ENCODE measurements at places on chromosomes 3 and 15.

GRCh38 chr15:40766906-40767837 is 2.6 kb upstream of the C15orf62 start:
- DNase-seq, result no peak

GRCh38 chr3:2512881-2513280 is 414.2 kb downstream of the CNTN4 start:
- DNase-seq, result peak; percentile 6

DNA sequence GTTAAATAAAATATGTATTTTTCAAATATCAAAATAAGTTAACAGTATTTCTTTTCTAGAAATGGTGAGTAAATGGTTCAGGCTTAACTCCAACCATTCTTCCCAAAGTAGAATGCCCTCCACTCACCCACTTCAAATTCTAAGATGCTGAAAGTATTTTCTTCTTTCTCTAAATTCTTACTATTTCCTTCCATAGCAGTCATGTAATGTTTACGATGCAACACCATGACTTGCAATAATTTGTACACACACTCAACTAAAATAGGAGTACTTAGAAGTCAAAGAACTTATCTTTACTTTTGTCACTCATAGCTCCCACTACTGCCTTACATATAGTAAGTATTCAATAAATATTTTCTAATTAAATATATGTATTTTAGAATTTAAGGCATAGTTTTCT is 65.0 kb downstream of the AQR start:
- DNase-seq, result no peak

GRCh38 chr3:170196833-170197232 is 15.3 kb upstream of the PHC3 start:
- no peak for DNase-seq

GRCh38 chr15:69091654-69092053 is 68.8 kb upstream of the GLCE start:
- no peak for DNase-seq

DNA sequence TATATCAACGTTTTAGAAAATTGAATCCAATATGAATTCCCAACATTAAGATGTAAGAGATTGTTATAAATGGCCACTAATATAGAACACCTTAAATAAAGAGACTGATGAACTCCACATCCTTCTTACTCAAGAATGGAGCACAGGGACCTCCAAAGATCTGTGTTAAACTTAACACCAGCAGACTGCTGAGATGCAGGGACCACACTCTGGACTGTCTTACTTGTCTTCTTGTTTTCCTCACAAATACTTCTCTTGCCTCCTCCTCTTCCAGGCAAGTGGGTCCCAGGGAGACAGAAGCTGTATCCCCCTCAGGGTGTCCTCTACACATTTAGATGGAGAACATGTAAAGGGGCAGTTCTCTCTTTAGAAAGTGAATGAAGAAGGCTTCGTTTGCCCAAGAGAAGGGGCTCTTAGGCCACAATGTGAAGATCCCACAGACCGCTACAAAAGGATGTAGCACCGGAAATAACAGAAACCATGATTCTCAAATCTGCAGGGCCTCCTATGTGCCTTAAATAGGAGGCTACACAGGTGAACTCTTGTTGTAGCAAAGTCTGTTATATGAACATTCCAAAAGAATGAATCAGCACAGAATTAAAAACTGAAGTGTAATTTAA is 52.2 kb downstream of the SATB1 start:
- no peak for DNase-seq

DNA sequence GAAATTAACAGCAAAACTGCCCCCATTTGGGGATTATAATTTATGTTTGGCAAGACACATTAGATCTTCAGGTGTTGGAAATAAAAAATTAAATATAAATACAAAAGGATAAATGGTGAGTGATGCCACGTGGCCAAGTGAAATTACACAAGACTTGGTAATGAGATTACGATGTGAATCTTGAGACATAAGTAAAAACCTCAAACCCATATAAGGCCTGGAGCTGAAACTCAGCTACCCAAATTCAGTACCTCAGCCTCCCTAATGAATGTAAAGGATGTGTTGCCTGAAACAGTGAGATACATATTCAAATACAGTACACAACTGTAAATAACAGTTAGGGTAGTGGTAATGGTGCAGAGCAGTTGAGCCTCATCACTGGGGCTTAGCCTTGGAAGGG is 1146.6 kb downstream of the OTOL1 start:
- DNase-seq, result no peak

GRCh38 chr3:18735005-18735404 is 309.9 kb upstream of the SATB1 start:
- DNase-seq, result no peak

- no peak for DNase-seq
These were observed 309.4 kb downstream of the PLCL2 start for GRCh38 chr3:17194116-17194515.

- peak; percentile 37 for DNase-seq
These were observed 55.8 kb upstream of the PDZRN3 start for GRCh38 chr3:73680391-73681095.

DNA sequence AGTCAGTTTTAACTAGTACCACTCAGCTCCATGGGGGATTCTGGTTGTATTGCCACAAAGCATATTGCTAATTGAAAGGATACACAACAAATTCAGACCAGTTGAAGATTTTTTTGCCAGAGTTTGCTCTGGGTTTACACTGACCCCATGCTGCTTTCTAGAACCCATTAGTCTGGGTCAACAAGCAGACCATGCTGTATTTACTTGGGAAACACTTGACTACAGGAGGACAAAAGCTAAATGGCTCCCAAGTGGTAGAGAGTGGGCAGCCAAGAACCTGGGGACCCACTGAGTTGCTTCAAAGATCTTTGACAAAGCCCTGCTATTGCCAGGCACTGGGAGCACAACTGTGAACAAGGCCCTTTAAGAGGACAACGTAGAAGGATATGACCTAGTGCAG is 86.8 kb upstream of the PSMD6 start:
- DNase-seq, result peak; percentile 46

GRCh38 chr3:14357463-14357862 is 44.9 kb upstream of the SLC6A6 start:
- no peak for DNase-seq

- no peak for DNase-seq
These were observed 31.5 kb upstream of the FBLN2 start for GRCh38 chr3:13517253-13517977.

All from NCI-H1092 treated with DMSO at 0.1 percent for 48 hours (cell line).